NCI-H526 (cell line): ENCODE measurements at places on chromosomes 1 and 21.

DNA sequence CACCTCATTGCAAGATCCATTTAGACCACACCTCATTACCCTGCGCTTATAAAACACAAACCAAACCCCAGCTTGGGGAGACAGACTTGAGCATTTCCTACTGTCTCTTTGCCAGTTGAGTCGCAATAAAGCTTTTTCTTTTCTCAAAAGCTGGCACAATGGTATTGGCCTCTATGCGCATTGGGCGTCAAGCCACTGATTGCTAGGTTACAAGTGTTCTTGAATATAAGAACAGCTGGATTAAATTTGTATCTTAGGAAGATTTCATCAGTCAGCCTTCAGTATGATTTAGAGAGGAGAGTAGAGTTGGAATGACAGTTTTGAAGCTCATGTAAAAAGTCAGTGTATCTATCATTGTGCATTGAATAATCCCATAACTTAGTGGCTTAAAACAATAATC, 84.9 kb upstream of the RAB4A start:
- DNase-seq: no peak

GRCh38 chr1:242586360-242586680, 61.8 kb upstream of the PLD5 start:
- DNase-seq: no peak

- no peak for DNase-seq
Observed at GRCh38 chr1:170510163-170510562, 21.8 kb upstream of the GORAB start.

DNA sequence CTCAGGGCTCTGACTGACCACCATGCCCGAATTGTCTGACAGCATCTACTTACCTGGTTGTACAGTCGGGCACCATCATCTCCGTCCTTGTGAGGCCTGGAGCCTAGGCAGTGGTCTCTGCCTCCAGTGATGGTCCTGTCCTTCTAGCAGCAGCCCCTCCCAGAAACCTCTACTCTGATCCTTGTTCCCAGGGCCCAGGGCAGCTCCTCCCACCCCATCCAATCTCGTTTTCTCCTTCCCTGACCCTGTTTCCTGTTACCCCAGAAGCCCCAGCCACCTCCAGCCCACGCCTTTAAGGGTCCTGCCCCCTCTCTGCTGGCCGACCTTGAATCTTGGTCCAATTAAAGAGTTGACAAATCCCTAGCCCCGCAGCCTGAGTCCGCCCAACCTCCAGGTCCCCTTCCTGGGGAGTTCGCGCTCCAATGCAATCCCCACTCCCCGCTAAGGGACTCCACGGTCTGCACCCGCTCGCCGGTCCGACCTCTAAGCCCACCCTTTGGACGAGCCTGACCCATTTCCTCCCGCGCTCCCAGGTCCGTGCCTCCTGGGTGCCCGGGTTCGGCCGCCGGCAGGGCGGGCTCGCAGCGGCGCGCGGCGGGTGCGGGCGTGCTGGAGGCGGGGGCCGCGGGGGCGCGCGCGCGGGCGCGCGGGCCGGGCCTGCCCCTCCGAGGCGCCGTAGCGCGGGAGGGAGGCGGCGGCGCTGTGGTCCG, at the start of gene B4GALT2:
B4GALT2 (plus strand) TSS at position 660 of the 710 bp plus-strand sequence. CDS start 1,951 bp downstream, outside the sequence.
- no peak for DNase-seq

- no peak for DNase-seq
Observed at GRCh38 chr1:22836850-22837249, 126.2 kb downstream of the EPHB2 start.

DNA sequence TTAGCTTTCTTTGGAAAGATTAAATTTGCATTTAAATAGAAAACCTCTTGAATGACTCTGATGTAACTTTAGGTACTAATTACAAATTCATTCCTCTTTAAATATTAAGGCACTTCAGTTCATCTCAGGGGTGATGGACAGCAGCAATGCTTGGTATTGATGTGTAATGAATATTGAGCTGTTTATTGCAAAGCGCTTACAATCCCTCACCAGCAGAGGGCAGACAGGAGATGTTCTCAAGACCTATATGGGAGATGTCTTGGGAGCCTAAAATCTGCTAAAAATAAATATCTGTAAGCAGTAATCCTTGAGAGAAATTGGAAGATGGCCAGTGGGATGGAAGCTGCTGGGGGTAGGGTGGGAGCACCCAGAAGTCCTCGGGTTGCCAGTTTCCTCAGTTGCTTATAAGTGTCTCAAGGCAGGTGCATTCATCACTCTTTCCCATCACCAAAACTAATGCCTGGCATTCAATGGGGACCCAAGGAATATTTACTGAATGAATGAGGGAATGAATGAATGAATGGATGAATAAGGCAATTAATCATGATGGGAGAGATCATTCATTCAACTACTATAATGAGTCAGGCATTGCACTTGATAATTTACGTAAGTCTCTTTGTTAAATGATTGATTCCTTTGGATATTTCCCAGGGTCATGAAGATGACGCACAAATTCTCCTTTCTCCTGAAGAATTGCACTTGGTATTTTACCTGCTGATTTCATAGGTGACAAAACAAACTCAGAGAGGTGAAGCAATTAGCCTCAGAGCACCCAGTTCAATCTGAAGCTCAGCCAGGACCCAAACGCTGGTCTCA, 2.3 kb downstream of the KLHDC8A start:
- no peak for DNase-seq

- DNase-seq: no peak
Observed at GRCh38 chr1:244196571-244197285, 145.6 kb downstream of the ZBTB18 start.

DNA sequence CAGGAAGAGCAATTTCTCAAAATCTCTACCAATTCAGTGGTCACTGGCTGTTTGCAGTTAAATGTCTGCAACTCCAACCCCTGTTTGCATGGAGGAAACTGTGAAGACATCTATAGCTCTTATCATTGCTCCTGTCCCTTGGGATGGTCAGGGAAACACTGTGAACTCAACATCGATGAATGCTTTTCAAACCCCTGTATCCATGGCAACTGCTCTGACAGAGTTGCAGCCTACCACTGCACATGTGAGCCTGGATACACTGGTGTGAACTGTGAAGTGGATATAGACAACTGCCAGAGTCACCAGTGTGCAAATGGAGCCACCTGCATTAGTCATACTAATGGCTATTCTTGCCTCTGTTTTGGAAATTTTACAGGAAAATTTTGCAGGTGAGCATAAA, 167.2 kb downstream of the CRB1 start:
- DNase-seq: no peak

GRCh38 chr1:172837816-172838679, 179.1 kb downstream of the FASLG start:
- no peak for DNase-seq

DNA sequence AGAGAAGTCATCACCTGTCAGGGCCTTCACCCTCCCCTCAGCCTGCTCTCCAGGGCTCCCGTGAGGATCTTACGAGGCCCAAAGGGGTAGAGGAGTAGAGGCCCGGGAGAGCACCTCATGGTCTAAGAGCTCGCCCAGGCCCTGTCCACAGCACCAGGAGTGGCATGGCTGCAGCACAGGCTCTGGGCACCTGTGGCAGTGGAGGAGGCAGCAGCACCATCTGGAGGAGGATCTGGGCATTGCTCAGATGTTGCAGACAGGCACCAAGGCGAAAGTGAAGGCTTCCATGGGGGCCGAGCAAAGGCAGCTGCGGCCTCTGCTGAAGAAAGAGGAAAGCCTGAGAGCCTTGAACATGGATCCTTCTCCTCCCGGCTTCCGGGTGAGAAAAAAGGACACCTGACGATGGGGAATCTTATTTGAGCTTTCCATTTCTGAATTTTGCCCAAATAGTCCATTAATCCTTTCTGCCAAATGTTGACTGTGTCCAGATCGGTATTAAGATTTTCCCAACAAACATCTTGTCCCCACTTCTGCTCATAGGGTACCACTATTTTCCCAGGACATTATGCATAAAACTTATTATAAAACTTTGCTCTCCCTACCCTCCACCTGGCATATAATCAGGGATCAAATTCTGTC, 604.7 kb downstream of the PTPRC start:
- DNase-seq: no peak

- no peak for DNase-seq
Observed at GRCh38 chr1:204443871-204444581, 32.4 kb upstream of the PPP1R15B start.

DNA sequence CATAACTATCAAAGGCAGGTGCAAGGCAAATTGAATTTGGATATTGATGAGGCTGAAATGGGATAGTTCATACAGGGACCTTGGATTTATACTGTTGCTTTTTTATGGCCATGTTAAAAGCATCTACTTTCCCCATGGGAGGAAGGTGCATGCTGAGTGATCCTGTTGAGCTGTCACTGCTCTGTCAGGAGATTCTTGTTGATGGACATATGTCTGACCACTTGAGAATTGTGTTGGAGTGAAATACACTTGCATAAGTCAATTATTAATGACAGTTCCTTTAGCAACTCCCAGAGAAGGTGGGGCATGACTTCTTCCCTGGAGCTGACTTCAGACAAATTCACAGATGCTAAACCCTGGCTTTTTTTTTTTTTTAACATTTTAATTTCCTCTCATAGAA, 58.4 kb upstream of the DYNLT5 start:
- DNase-seq: peak; percentile 96

- DNase-seq: no peak
Observed at GRCh38 chr1:36398370-36398977, 766 bp upstream of the LSM10 start.

DNA sequence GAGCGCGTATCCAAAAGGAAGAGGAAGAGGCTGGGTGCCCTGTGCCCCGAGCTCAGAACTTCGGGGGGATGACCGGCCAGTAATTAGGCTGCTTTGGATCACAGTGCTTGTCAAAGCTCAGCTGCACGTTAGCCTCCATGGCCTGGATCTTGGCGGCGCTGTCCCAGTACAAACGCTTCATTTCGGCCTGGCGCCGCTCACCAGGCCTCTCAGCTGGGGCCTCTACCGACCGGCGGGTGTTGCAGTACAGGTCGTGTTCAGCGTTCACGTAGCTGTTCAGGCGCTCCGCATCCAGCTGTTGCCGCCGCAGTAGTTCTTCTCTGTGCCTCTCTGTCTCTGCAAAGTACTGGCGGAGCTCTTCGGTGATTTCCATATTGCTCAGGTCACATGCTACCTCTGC, 1.4 kb upstream of the ZNF326 start:
- DNase-seq: no peak

GRCh38 chr21:41428311-41428710, 2.3 kb downstream of the MX1 start:
- no peak for DNase-seq

- DNase-seq: no peak
Observed at GRCh38 chr1:64421377-64421776, 48.6 kb upstream of the CACHD1 start.

DNA sequence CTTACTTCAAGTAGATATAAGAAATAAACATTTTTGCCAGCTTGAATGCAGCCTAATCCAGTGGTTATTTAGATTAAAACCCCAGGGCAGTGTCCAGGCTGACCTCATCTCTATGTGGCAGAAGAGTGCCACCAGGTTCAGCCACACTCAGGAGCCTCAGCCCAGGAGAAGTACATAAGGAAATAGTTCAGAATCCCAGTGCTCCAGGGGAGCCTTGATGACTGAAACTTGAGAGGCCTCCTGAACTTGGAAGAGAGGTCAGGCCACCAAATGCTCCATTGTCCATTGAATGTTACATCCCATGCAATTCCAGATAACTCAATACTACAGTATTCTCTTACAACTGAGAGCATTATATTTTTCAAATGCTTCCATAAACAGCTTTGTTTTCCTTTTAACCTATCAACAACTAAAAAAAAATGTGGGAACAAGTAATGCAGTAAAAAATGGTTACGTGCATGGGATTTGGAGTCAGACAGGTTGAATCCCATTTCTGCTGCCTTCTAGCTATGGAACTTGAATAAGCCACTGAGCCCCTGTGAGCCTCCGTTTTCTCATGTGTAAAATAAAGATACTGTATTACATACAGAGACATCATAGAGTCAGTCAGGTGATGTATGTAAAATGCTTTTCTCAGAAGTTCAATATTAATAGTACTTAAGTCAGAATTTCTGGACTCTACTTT, 248.0 kb downstream of the PLPP3 start:
- no peak for DNase-seq

DNA sequence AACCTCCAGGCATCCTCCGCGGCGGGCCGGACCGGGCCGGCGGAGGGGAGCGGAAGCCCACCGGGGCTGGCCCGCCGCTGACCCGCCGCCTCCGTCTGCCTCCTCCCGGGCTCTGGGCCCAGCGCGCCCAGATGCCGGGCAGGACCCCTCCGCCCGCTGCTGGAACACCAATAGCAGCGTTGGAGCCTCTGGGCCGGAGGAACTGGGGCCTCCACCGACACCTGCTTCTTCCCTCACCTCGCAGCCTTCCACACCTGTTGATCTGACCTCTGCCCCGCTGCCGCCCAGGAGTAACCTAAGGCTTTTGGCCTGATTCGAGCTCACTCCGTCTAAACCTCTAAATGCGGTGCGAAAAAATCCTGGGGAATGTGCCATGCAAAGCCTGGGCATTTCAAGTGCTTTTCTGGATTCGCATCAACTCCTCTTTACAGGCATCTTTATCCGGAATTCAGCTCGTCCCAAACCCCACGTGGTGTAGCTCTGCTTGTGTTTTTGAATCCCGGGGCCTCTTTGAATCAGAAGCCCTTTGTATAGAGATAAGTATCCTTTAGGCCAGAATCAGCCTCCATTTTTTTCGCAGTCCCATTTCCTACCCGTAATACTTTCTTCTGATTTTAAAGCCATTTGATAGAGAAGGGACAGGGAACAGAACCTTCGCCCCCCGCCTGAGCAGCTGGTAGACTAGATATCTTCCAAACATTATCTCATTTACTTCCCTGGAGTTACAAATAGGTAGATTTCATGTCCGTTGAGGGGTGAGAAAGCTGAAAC, 680 bp upstream of the CNN3 start:
- DNase-seq: peak; percentile 89

- DNase-seq: no peak
Observed at GRCh38 chr1:6008696-6009095, 16.5 kb upstream of the NPHP4 start.

- DNase-seq: peak; percentile 24
Observed at GRCh38 chr1:204286831-204287421, 72.8 kb downstream of the PLEKHA6 start.

DNA sequence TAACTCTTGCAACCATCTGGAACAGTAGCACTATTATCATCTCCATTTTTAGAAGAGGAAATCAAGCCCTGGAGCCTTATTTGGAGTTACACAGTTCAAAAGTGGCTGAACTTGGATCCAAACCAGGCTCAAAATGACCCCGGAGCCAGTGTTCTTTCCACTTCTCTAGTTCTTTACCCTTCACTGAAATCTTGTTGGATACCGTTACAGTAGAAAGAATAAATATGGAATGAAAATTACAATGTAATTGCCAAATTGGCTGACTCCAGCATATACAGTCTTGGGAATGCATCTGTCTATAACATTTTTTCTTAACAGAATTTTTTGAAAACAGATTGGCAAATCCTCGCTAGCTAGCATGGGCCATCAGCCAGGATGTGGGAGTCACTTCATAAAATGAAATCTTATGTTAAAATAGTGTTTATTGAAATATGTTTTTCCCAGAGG, 261.4 kb downstream of the CTH start:
- DNase-seq: no peak
